ENCODE measurements at places on chromosomes 1 and 21. TPM values are rescaled to one million over a fixed set of nuclear protein-coding genes. Genes with fewer than 3 reads are reported as not detected.

The TMPRSS3 gene
- total RNA-seq, result 2.2 TPM

The TOR1AIP2 gene
- 64.5 TPM for total RNA-seq

The MRPL37 gene
- total RNA-seq, result 51.1 TPM

The SLAMF9 gene
- total RNA-seq, result not detected

The UBASH3A gene
- not detected for total RNA-seq

GRCh38 chr1:1033731-1034438, 14.0 kb downstream of the AGRN start:
- DNase-seq, result no peak

- peak; percentile 88 for DNase-seq
Measured at GRCh38 chr1:153568367-153569099, 2.9 kb upstream of the S100A2 start.

DNA sequence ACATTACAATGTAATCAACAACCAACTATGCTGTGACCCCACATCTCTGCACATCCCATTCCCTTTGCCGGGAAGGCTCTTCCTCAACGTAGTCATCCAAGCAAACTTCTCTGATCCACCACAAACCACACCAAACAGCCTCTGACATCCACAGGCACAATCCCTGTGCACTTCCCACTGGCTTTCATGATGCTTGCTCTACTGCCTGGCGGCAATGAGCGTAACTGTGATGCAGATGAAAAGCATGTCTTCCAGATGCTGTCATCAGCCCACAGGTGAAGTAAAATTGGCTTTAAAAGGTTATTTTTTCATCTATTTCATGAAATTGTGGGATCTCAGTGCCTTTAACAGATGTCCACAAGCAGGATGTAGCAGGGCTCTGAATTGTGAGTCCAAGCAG, 635.2 kb downstream of the SMYD3 start:
- DNase-seq, result no peak

DNA sequence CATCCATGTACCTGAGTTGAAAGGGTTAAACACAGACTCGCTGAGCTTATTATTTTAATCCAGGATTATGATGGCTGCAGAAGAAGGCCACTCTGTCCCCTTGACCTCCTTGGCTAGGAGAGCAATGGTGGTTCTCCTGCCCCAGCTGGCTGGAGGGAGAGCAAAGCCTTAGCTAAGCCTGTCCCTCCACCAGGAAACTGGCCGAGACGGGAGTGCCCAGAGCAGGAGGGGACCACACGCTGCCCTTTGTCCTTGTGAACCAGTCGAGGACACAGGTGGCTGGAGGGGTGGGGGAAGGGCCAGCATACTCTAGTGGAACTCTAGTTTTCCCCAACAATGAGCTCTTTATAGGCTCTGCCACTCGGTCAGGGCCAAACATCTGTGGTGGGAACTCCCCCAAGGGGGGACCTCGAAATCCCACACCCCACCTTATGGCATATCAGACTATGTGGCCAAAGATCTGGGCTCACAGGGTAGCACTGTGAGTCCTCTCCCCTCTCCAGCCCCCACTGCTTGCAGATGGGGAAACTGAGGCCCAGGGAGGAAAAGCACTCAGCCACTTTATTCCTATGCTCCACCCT, 12.9 kb downstream of the KIAA1614 start:
- DNase-seq, result peak; percentile 82

DNA sequence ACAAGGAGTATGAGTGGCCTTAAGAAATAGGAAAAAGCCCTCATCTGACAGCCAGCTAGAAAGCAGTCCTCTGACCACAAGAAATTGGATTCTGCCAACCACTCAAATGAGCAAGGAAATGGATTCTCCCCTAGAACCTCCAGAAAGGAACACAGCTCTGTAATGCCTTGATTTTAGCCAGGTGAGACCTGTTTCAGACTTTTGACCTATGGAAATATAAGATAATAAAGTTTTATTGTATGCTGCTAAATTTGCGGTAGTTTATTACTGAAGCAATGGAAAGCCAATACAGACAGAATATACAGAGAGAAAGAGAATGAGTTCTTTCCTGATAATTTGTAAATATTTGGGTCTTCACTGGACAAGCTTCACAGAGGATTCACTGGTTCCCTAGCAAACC, 28.8 kb upstream of the SELE start:
- DNase-seq, result no peak

GRCh38 chr1:241532162-241532531, at the start of gene KMO:
KMO (plus strand) TSS chr1:241532378; CDS start chr1:241532445, 67 bp downstream.
- DNase-seq, result no peak

DNA sequence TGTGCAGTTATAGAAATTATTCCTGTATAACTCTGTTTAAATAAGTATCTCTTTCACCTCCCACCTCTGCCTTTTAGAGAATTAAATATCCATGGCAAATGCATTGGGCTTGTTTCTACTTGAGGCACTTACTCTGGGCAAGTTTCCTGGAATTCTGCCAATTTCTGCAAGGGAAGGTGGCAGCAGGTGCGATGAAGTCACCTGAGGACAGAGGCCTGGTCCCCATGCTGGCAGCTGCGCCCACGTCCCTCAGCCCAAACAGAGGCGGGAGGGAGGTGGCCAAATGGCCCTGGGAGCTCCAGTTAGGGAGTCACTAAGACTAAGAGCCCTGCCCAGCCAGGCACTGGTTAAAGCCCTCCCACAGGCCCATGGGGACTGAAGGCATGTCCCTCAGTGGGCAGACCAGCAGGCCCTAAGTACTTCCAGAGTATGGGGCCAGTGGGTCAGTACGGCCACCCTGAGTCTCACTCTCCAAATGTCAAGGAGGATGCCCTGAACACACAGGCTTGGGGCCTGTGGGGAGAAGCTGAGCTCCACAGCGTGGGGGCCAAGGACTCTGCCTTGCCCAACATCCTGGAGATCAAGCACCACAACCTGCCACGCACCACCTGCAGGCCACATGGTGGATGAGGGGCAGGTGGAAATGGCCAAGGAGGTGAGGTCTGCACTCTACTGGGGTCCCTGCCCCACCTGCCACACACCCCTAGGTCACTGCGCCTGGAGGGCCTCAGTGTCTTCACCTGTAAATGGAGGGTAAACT, 19.4 kb downstream of the ACOT7 start:
- DNase-seq, result no peak

DNA sequence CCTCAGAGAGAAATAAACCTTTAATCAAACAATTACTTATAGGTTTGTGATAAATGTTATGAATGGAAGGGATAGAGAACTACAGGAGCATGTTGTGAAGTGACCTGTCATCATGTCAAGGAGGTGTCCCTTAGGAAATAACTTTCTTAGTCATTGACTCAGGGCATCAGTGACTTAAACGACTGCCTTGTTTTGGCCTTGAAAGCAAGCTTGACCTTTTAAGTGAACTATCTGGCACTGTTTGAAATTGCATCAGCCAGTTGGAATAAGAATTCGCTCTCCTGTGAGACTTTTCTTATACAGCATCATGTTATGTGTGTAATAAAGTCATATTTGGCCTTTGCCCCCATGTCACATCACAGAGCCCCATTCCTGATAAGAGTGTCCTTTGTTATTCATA, 30.9 kb downstream of the LRRC8B start:
- DNase-seq, result no peak

DNA sequence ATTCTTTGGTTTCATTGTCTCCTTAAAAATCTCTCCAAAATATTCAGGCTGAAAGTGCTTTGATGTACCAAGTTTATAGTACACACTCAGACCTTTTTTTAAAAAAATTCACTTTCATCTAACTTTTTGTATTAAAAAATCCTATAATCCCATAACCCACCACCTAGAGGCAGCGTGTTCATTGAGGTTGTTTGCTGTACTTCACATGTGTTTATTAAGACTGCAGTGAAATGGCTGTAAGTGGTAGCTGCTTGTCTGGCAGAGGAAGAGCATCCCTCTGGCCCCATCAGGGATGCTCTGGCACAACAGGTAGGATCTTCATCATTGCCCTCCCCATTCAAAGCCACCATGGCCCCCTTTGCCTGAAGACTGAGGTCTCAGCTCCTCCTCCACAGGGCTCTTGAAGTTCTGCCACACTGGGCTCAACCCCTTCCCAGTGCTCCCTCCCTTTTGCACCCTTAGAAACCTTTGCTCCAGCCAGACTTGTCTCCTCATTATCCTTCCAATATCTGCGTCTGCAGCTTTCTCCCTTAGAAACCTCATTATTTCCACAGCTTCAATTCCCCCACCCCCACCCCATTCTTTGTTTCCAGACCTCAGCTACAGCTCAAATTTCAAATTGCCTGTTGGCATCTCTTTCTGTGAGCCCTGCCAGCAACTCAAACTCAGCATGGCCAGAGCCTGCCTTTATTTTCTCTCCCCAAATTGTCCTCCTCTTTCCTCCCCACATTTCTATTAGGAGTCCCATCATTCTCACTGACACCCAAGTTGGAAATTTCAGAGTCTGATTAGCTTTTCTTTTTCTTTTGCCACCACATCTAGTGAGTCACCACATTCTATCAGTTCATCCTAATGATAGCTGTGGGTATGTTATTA, 369.6 kb upstream of the USP24 start:
- no peak for DNase-seq

DNA sequence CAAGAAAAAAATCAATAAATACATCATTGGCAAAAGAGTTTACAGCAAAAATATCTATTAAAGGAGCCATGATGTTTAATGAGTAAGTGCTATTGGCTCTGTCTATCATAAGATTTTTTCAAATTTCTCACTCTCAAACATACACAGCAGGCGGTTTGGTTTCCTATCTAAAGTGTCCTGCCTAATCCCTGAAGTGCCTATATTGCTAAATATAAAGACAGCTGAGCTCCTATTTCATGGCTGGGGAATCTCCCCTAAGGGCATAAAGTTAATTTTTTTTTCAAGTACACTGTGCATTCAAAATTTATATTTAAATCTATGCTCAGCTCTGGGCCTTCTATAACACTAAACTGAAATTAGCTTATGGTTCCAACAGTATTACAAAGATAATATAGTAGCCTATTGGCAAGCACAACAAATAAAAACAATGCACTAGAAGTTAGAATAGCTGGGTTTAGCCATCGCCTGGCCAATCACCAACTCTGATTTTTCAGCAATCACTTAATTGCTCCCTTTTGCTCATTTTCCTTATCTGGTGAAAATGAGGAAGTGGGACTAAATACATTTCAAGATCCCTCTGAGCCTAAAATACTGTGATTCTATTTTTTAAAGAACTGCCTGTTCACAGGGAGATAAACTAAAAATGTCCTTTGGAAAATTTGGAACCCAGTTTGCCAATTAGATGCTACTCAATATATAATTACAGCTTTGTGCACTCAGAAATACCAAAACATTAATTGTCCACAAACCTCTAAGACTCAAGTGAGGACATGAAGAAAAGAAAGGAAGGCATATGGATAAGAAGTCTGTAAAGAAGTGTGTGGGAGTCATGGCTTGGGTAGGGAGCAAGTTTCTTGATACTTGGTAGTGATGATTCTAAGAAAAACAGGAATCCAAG, 62.5 kb downstream of the WDR64 start:
- no peak for DNase-seq

All from dorsolateral prefrontal cortex (tissue), 122 donors.